NCI-H2171 (cell line): ENCODE measurements at places on chromosomes 1 and 21.

DNA sequence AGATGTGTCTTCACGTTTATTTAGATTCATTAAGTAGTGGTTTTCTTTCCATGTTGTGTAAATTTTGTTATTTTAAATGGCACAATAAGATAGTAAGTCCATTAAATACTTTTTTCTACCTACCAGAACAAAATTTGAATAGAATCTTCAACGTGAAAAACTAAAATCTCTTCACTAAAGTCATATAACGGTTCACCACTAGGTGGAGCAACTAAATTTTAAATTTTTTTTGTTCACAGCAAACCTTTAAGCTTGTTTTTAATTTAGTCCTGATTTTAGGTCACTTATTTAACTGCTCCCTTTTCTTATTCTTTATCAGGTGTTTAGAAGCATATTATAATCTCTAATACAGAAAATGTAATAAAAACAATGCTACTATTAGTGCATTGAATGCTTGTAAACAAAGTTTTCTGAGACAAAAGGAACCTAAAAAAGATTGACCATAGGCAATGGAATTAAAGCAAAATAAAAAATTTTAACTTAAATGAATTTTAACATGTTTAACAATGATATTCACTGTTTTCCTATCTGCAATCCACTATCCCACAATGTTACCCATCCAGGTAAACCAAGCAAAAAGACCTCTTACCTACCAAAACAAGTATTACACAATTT, 28.3 kb upstream of the PKN2 start:
- no peak for DNase-seq

DNA sequence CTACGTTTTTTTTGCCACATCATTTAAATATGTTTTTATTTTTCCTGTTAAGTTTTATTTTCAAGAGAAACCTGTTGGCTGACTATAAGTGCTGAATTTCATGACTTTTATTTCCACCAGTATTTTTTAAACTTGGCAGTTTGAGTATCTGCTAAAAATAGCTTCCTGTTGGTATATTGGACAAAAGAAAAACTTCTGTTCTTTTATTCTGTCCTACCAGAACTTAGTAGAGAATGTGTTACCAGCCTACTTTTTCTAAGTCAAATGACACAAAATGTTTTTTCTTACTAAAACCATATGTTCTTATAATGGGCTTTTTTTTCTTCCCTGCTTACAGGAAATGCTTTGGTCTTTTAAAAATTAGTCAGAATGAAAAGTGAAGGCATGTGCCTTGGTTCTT, 7.6 kb downstream of the DR1 start:
- DNase-seq, result no peak

GRCh38 chr1:93672069-93672468, 9.6 kb downstream of the BCAR3 start:
- no peak for DNase-seq

- DNase-seq, result no peak
Measured at GRCh38 chr1:203555076-203555475, 61.1 kb downstream of the OPTC start.

GRCh38 chr1:31761883-31762282, 2.3 kb downstream of the ADGRB2 start:
- DNase-seq, result no peak

DNA sequence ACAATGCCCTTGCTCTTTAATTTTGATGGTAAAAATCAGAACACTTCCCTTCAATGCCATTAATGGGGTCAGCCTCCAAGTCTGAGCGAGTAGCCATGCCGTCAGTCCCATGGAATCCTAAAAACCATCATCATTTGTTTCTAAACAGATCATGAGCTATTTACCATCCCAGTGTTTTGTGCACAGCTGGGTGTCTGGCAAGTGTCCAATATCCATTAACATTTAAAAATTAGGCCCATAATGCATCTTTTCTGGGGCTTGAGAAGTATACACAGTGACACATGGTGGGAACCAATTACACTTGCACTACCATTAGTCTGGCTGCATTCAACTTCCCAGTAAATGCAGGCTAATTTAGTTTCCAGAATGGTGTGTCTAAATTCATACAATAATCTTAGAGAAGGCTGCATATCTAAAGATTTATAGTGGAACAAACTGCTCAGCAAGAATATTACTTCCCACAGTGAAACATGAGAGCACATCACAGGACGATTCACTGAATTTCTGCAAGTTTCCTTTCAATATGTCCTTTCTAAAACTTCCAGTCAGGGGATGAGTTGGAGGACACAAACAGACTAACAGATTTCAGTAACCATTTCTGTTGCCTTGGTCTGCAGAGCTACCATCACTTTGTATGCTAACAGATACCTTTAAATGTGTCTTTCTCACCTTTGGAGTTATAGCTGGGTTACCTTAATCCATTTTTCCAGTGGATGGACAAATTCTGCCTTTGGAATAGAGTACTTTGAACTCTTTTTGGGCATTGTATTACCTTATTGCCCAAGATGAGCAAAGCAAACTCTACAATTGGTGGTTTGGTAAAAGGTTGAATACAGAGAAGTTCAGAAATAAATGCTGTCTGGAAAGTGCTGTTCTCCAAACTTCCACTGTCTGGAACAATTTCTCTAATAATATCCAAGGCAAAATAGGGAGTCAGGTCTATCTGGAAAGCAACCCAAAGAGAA, 258.0 kb downstream of the PTBP2 start:
- DNase-seq, result peak; percentile 12

GRCh38 chr1:43620956-43621355, 29.0 kb upstream of the KDM4A start:
- no peak for DNase-seq

- DNase-seq, result no peak
Measured at GRCh38 chr1:22111115-22111514, 31.8 kb downstream of the WNT4 start.

DNA sequence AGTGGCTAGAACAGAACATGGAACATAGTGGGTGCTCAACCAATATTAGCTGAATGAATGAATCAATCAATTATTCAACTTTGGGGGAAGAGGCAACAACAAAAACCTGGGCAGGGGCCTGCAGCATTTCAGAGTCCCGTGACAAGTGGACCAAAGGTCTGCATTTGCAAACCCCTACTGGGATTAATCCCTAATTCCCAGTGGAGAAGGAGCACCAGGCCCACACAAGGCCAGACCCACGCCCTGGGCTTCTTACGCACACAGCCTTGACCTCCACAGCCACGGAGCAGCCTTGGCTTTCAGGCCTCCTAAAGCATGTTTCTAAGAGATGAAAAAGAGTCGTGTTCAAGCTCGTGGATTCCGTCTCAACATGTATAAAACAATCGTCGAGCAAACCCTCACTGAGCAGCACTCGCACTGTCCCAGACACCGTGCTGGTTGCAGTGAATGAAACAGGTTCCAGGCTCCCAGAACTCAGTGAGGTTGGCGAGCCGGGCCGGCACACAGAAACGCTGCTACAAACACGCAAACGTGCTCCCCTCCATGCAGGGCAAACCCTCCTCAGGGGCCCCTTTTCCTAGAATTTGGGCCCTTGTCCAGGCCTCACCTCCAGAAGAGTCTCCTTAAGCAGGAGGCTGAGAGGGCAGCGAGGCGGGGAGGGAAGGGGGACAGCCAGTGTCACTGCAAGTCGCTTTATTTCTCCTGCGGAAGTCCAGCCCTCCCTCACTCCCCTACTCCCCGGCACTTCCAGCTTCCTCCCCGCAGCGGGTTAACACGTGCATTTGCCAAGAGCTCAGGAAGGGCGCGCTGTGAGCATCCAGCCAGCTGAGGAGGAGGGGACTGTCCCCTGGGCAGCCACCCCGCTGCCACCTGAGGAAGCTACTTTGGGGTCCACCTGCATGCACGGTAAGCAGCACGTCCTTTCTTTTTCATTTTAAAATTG, 556.4 kb downstream of the KIF26B start:
- DNase-seq, result no peak

DNA sequence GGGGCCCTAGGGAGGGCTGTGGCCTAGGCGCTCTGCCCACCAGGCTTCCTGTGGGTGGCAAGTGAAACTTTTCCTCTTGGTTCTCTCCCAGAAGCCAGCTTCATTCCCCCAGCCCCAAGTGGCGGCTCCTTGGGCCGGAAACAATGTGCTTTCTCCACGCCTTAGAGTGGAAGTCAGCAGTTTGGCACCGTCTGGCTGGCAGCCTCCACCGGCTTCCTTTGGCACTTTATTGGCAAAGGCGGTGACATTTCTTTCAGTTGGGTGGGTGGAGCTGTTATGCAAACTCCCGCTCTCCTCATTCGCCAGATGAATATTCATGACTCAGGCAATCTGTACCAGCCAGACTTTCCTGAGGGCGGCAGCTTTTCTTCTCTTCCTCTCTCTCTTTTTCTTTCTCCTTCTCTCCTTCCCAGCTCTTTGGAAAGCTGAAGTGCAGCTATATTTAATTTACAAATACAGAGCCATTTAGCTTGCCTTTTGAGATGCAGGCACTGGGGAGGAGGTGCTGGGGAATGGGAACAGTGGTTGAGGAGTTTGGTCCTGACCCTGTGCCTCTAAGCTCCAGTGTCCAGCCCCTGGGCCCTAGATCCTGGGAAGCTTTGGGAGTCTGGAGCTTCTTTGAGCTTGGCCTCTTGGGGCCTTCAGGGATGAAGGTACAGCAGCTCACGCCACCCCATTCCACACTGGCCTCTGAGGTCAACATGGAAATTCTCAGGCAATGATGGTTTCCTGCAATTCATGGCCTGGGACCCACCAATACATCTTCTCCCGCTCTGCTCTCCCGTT, 67.8 kb upstream of the POU3F1 start:
- DNase-seq, result no peak

DNA sequence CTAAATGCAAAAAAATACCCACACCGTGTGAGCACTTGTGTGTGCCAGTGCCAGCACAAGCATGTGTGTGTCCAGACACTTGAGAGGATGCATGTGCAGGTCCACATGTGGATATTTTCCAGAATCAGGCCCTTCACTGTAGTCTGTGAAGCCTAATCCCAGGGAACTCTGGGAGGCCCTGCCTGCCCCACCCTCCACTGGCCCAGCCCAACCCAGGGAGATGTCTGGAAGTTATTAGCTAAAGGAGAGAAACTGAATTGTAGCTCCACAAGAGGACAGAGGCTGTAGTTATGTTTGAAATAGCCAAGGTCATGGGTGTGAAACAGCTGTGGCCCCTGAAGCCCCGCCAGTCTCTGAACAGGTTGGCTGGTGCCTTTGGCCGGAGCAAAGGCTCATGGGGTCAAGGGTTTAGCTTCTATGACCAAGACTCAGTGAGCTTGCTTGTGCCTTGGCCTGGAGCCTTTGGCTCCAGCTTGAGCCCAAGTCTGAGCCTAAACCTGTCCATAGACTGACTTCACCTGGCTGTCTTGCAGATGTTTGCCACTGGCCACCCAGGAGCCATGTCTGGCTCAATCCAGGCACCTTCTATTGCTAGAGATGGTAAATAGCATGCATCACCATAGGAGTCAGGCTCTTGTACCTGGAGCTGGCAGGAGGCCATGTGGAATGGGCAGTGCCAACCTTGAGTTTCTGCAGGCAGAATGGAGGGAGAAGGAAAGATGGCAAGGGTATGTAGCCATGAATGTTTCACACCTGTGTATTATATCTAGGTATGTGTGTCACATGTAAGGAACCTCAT, 69.9 kb downstream of the TMEM53 start:
- no peak for DNase-seq

DNA sequence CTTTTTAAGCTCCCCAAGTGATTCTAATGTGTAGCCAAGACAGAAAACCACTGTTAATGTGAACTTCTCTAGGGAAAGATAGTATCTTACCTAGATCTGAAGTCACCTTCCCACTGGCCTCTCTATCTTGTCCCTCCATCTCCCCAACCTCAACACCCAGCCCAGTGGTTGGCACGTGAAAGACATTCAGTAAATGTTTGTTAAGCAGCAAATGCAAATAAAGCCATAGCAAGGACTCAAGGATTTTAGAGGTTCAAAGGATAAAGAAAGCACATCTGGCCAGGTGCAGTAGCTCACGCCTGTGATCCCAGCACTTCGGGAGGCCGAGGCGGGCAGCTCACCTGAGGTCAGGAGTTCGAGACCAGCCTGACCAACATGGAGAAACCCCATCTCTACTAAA, 9.8 kb downstream of the CLCC1 start:
- DNase-seq, result no peak

GRCh38 chr1:18109756-18110597, 2.4 kb downstream of the IGSF21 start:
- DNase-seq, result no peak

DNA sequence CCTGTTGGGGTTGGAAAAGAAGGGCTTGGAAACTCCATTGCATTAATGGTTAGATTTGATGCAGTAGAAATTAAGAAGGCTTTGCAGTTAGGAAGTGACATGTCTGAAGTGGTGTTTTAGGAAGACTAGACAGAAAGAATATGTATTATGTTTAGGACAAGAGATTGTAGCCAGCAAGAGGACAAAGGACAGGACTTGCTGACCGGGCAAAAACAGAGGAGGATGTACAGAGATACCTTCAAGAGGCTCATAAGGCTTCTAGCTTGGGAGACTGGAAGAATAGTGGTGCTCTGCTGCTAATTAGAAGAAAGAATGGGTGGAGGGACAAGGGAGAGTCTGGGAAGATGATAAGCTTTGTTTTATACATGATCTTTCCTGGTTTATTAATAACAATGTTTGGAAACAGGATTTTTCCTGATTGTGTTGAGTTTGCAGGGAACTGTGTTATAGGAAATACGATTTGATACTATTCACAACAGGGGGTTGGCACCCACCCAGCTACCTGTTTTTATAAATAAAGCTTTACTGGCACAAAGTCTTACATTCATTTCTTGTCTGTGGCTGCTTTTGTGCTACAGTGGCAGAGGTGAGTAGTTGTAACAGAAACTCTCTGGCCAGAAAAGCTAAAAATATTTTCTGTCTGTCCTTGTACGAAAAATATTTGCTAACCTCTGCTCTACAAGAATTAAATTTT, 37.1 kb upstream of the TMCO2 start:
- no peak for DNase-seq

- no peak for DNase-seq
Measured at GRCh38 chr1:186511761-186512637, 51.1 kb upstream of the PDC start.

DNA sequence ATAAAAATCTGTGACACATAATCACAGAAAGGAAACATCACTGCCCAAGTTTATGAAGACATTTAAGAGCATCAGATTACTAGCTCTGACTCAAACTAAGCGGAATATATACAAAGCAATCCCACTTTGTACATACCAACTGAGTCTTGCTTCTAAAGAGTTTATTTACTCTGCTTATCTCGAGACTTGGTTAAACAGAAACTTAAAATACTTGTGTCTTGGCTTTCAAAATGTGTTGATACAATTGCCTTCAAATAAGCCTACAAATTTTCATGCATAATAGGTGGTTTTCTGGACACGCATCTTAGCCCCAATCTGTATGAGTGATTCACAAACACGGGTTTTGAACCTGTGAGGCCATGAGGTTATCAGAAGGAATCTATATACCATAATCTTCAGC, 21.0 kb downstream of the CD160 start:
- DNase-seq, result no peak
